Stimulated activated CD4-positive, alpha-beta T cell treated with anti-CD3 and anti-CD28 coated beads, Interleukin-12 subunit alpha, Interleukin-12 subunit beta, amount 100 ng/mL, for 48 hours (primary cell): ENCODE measurements at places on chromosomes 16 and 17.

DNA sequence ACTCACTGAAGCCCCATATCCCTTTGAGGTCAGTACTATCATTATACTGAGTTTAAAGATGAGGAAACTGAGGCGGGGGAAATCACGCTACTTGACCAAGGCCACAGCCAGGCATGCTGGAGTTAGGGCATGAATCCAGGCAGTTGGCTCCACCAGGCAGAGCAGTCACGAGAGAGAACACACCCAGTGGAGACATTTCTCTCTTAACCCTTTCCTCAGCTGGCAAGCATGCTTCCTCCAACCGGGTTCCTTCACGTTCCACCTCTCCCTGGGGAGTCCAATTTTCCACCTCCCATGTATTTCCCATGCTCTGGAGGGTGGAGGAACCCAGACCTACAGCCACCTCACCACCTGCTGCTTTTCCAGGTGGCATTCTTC lies 32.8 kb downstream of the VAC14 start:
- no peak for DNase-seq

- DNase-seq = peak; percentile 25
Measured at GRCh38 chr17:48878920-48879898, 13.4 kb upstream of the ATP5MC1 start.

- peak; percentile 64 for DNase-seq
Measured at GRCh38 chr17:75896415-75897159, at the start of gene TRIM65. TSS of gene TRIM65 (minus strand) at chr17:75896951. CDS start at chr17:75896937, 14 bp downstream.

DNA sequence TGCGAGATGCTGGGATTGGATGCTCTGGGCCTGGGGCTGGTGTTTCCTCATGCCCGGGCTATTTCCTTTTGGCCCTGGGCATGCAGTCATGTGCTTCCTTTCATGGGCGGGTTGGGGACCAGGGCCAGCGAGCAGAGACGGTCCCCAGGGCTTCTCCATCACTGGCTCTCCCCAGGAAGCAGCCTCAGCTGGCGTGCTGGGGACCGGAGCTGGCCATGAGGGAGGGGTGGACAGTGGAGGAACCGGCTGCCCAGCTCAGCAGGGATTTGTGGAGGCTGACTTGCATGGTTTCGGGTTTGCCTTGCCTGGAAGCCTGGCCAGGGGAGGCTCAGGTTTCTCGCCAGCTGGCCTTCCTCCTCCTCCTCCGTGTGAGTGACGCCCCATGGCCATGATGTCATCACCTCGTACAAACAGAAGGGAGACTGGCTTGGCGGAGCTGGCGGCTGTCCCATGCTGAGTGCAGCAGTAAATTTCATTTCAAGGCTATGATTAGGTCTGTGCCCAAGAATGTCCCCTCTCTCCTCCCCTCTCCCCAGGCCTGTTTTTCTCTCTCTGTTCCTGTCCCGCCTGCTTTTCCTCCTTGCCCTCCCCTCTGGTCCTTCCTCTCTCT lies 8.9 kb upstream of the TIMP2 start:
- DNase-seq = no peak

DNA sequence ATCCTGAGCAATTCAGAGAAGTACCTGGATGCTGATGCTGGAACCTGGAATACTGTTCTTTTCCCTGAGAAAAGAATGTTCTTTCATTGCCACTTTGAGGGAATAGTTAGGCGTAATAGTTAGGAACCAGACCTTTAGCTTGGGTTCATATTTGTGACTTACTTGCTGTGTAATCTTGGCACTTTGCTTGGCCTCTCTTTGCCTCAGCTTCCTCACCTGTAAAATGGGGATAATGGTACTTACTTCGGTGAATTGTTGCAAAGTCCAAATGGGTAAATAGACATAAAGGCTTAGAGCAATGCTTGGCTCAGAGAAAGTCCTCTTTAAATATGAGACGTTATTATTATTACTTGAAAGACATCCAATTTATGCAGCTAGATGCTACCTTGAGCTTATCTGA lies 55.0 kb upstream of the CLEC19A start:
- no peak for DNase-seq

- DNase-seq = no peak
Measured at GRCh38 chr16:54806881-54807360, 123.7 kb upstream of the IRX5 start.

DNA sequence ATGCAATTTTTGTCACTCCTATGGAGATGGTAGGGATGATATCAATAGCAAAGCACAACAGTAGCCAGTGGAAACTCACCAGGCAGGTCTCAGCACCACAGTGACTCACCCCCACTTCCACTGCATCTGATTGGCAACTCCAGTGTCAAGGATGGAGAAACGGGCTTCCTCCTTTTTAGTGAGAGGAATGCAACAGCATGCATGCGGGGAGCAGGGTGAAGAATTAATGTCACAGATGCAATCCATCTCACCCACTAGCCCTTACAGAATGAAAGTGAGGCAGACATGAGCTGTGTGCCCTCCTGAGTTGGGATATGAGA lies 467.0 kb upstream of the C16orf82 start:
- no peak for DNase-seq

DNA sequence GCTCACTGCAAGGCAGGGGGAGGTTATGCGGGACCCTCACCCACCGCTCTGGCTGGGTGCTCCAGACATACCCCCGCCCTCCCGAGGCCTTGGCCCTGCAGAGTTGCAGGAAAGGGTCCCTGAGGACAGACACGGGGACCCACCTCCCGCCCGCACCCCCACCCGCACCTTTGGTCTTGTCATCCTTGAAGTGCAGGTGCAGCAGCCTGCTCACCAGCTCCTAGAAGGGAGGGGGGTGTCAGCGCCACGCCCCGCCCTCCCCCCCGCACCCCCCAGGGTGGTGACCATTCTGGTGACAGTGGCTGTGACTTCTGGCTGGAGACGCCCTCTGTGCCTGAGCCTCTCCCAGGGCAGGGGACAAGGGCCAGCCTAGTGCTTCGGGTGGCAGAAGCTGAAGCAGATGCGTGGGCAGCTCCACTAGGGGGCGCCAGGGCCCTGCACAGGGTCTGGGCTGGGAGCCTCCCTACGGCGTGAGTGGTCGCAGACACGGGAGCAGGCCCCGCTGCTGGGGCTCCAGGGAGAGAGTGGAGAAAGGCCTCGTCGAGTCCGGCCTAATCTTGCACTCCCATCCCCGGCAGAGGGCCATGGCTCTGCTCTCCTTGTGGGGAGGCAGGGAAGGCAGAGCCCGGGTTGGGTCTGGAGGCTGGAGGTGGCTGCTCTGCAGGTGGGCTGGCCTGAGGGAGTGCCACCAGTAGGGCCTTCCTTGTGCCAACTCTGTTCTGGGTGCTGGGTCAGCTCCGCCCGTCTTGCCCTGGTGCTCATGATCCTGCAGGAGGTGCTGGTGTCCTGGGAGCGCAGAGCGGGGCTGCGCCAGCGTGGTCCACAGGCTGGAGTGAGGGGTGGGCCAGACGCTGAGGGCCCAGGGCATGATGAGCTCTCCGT lies 2.7 kb downstream of the CENPX start:
- no peak for DNase-seq

GRCh38 chr16:29984137-29984763 lies 10.6 kb downstream of the TAOK2 start:
- no peak for DNase-seq

GRCh38 chr17:36703860-36704266 lies 102.5 kb downstream of the MRM1 start:
- peak; percentile 31 for DNase-seq

GRCh38 chr17:79078476-79079190 lies 4.0 kb downstream of the ENGASE start:
- no peak for DNase-seq

GRCh38 chr16:25693631-25694030 lies 1.9 kb downstream of the HS3ST4 start:
- DNase-seq = no peak

GRCh38 chr17:74330446-74330845 lies 4.4 kb downstream of the KIF19 start:
- no peak for DNase-seq
